ENCODE measurements at places on chromosomes 4 and X.

GRCh38 chr4:110483516-110483915 lies 7.6 kb downstream of the ENPEP start:
- DNase-seq = no peak

DNA sequence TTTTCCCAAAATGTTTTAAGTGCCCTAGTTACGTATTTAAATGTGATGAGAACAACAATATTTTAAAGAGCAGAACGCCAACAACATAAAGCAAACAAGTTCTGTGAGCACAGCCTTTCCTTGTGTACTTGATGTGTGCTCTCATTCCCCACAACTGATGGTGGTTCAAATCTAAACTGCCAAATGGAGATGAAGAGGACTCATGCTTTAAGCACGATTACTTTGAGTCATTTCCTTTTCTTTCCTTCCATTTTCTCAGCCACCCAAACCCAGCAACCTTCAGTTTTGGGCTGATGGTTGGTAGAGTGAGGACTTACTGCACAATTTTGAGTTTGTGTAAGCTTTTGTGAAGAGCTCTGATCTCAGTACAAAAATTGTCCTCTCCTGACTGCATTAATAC lies 1.7 kb downstream of the NSD2 start:
- DNase-seq = no peak

GRCh38 chrX:65034668-65035445 lies 58.6 kb upstream of the ZC4H2 start:
- DNase-seq = peak; percentile 86

- DNase-seq = no peak
Observed at GRCh38 chrX:46254641-46255040, 290.6 kb downstream of the ZNF674 start.

GRCh38 chrX:103640401-103641155 lies 11.8 kb downstream of the TCEAL1 start:
- DNase-seq = no peak

DNA sequence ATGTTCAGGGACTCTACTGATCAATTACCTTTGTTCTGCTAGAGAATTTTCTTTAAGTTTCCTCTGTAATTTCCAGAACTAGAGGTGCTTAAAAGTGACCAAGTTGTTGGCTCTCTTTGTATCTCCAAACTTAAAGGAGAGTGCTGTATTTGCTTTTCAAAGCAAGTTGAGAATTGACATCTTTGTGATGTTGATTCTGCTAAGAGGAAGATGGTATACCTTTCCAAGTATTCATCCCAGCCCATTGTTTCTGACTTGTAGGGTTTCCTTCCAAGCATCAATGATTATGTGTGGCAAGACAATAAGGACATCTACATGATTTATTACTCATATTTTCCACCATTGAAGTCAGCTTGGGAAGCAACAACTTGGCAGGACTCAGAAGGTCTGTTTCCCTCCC lies 190.6 kb downstream of the GC start:
- no peak for DNase-seq

GRCh38 chr4:10321931-10322330 lies 135.3 kb downstream of the ZNF518B start:
- no peak for DNase-seq

GRCh38 chr4:38902695-38903094 lies 35.1 kb downstream of the FAM114A1 start:
- DNase-seq = peak; percentile 70

GRCh38 chrX:16137416-16138107 lies 14.2 kb downstream of the GRPR start:
- no peak for DNase-seq

GRCh38 chr4:155811083-155811482 lies 52.3 kb downstream of the GUCY1B1 start:
- no peak for DNase-seq

- DNase-seq = no peak
Observed at GRCh38 chr4:7132249-7132648, 60.1 kb upstream of the SORCS2 start.

DNA sequence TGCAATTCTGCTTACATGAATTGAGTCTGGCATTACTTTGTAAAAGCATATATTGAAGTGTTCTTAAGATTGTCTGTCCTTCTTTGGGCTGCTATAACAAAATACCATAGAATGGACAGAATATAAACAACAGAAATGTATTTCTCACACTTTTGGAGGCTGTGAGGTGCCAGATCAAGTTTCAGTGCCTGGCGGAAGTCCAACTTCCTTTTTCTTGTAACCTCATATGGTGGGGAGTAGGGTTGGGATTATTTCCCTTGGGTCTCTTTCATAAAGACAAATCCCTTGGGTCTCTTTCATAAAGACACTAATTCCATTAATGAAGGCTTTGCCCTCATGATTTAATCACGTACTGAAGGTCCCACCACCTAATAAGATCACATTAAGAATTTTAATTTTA lies 199.3 kb upstream of the GRID2 start:
- DNase-seq = peak; percentile 3

DNA sequence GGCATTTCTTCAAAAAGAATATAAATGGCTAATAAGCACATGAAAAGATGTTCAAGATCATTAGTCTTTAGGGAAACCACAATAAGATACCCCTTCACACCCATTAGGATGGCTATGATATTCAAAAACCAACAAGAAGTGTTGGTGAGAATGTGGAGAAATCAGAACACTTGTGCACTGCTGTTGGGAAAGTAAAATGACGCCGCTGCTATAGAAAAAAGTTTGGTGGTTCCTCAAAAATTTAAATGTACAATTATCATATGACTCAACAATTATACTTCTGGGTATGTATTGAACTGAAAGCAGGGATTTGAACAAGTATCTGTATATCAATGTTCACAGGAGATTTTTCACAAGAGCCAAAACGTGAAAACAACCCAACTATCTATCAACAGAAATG lies 29.4 kb upstream of the NEUROG2 start:
- no peak for DNase-seq
